PC-9 (cell line): ENCODE measurements at places on chromosomes 6 and 20. TPM values are rescaled to one million over a fixed set of nuclear protein-coding genes. Genes with fewer than 3 reads are reported as not detected.

The HCRTR2 gene
- not detected in 2 replicates for total RNA-seq

The HSPA1L gene
- total RNA-seq: 2.3 and 2.6 TPM in 2 replicates

The MATN4 gene
- 0.33 and 0.60 TPM in 2 replicates for total RNA-seq

GRCh38 chr6:130912434-130912833 is 85.2 kb downstream of the SMLR1 start:
- H3K4me1 ChIP-seq: no peaks in the 10 kb centered on the region
- DNase-seq: no peak
- no peak overlapping the region for H3K27ac ChIP-seq
- H3K27me3 ChIP-seq: no peaks in the 10 kb centered on the region
- H3K36me3 ChIP-seq: no peaks in the 10 kb centered on the region

GRCh38 chr6:2450546-2450945 is 205.1 kb upstream of the GMDS start:
- no peaks in the 10 kb centered on the region for H3K4me1 ChIP-seq
- no peak overlapping the region for H3K27ac ChIP-seq
- no peak for DNase-seq
- H3K27me3 ChIP-seq: no peaks in the 10 kb centered on the region
- H3K36me3 ChIP-seq: no peaks in the 10 kb centered on the region
- H3K4me3 ChIP-seq: no peak overlapping the region
